NCI-H1436 treated with DMSO at 0.1 percent for 48 hours (cell line): ENCODE measurements at places on chromosomes 5 and 9.
A peak's percentile ranks its signal among the peaks of the same experiment; 100 is the strongest.

DNA sequence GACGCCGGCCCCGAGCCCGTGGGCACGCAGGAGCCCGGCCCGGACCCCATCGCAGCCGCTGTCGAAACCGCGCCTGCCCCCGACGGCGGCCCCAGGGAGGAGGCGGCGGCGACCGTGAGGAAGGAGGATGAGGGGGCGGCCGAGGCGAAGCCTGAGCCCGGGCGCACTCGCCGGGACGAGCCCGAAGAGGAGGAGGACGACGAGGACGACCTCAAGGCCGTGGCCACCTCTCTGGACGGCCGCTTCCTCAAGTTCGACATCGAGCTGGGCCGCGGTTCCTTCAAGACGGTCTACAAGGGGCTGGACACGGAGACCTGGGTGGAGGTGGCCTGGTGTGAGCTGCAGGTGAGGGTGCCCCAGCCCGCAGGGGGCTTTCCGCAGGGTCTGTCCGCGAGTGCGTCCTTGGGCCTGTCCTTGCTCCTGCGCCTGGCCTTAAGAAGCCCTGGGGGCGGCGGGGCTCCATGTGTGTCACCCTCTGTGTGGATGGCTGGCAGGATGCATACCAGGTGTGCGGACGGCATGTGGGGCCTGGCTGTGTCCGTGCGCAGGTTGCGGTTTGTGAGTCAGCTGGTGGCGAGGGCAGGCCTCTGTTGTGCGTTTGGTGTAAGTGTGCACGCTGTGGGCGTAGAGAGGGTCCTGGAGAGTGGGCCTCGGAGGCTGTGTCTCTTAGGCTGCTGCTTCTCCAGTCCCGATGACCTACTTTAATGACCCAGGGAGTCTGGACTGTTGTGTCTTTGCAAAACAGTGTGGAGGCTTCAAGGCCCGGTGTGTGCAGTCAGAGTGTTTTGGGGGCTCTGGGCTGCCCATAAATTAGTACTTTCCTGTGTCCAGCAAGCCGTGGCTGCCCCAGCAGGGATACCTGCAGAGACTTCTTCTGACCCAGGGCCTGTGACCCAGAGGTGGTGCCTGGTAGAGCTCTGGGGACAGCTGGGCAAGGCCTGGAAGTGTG is 1.6 kb downstream of the WNK2 start:
- DNase-seq = no peak

GRCh38 chr5:878125-878524 is 14.5 kb downstream of the BRD9 start:
- no peak for DNase-seq

DNA sequence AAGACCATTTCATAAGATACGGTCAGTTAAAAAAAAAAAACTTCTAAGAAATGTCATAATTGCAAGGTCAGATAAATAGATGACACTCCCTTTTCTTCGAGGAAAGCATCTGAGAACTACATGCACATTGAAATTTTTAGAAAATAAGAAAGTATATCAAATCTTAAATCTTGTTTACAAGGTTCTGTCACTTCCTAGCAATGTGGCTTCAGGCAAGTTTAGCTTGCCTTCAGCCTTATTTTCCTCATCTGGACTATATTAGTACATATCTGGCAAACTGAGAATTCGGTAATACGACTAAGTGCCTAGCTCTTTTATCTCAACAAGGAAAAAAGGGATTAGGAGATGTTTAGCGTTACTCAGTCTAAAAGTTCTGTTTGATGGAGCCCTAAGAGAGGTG is 32.5 kb upstream of the OR2K2 start:
- no peak for DNase-seq

- no peak for DNase-seq
Measured at GRCh38 chr5:111929867-111930266, 172.9 kb upstream of the NREP start.

DNA sequence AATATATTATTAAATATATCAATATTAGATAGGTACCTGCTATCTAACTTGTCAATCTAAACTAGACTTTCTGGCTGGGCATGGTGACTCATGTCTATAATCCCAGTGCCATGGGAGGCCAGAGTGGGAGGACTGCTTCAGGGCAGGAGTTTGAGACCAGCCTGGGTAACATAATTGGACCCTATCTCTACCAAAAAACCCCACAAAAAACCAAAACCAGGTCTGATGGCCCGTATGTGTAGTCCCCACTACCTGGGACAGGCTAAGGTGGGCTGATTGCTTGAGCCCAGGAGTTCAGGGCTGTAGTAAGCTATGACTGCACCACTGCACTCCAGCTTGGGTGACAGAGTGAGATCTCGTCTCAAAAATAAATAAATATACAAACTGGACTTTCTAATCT is 55.0 kb downstream of the PJA2 start:
- DNase-seq = no peak

GRCh38 chr5:172114875-172115422 is 73.1 kb downstream of the STK10 start:
- DNase-seq = no peak

DNA sequence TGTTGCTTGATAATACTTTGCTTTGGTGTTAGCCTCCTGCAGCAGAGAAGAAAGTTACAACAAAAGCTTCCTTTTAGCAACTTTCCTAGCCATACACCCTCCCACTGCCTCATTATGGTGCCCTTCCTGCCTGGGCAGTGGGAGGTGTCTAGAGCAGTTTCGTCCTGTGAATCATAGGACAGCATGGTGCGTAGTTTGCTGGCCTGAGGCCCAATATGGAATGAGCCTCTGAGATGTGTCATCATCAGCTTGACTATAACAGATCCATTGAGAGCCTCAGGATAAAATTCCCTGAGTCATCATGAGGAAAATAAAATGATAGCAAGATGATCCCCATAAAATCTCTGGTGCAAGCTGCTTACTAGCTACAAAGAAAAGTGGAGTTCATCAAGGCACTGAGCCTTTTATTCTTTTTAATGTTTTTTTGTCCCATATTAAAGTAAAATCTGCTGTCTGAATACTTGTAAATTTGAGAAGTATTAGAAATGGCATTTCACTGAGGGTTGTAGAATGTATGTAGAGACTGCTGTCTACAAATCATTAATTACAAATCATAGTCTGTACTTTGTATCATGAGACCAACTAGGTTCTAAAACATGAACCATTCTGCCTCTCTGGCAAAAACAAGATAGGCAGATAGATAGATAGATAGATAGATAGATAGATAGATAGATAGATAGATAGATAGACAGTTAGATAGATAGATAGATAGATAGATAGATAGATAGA is 303.0 kb upstream of the PDE4D start:
- DNase-seq = no peak

DNA sequence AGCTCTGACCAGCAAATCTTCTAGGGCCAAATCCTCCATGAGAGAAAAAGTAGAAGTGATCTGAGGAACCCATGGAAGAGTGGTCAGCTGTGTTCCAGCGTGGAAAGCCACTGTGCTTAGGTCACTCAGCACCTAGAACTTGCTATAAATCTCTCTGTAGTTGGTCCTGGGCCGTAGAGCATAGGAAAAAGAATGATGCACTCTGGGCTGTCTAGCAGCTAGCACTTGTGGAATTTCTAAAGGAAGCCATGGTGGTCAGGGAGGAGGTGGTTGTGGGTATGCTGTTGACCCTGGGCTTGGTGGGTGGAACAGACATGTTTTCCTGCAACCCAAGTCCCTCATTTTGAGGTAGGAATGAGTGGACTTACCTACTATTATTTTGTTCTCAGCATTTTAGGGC is 48.1 kb downstream of the GGTA1 start:
- no peak for DNase-seq

- DNase-seq = no peak
Measured at GRCh38 chr5:40669606-40670390, 9.9 kb upstream of the PTGER4 start.

GRCh38 chr9:124860582-124861341 is 995 bp downstream of the RPL35 start:
- no peak for DNase-seq

DNA sequence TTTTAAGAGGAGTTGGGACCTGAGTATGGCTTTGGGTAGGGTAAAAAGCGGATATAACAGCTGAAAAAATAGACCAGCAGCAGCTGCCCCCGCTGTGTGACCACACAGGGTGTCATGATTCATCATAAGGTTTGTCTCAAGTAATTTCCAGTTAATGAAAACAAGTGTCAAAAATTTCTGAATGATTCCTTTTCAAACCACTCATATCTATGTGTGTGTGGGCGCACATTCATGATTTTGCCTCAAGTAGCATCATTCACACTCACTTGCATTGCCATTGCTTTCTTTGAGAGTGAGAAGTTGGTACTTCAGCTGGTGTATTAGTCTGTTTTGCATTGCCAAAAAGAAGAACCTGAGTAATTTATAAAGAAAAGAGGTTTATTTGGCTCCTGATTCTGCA is 12.1 kb upstream of the TNFAIP8 start:
- DNase-seq = no peak

DNA sequence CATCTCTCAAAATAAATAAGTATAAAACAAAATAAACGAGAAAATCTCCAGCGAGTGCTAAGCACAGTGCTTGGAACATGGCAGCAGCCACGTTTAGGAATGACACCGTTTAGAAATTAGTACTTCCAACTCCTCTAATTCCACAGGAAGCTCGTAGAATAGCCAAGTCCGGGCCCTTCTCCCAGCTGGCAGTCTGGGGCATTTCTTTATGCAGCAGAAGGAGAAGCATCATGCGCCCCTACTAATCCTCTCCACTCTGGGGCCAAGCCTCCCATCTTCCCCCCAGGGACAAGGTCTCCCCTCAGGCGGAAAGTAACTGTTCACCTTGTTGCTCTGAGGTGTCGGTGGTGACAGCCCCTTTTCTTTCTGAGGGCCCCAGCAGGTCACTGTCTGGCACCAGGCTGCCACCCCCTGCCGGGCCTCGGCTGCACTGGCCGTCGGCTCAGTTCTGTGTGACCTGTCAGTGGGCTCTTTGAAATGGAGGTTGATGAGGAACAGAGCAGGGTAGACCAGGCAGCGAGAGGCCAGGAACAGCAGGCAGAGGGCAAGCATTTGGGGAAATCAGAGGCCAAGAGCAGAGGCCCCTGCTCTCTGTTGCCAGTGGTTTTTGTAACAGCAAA is 113.5 kb upstream of the WWC1 start:
- DNase-seq = no peak

DNA sequence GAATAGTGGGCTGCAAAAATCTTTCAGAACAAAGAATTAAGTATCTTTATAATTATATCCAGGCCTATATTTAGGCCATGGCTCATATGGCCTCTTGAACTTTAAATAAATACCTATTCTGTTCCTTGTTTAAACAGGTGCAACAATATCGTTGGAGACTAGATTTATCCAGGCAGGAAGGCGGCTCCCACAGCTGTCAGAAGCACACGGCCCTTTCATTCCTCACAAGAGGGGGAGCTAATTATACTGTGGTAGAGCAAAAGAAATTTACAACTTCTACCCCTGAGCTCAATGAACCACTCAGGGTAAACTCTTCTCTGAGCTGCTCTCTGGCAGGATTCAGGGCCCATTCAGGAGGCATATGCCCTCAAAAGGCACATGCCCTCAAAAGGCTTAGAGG is 31.3 kb downstream of the TMEM174 start:
- peak; percentile 84 for DNase-seq

- peak; percentile 33 for DNase-seq
Measured at GRCh38 chr9:74379718-74380117, 117.4 kb upstream of the RORB start.

- no peak for DNase-seq
Measured at GRCh38 chr5:66849803-66850202, 253.6 kb downstream of the MAST4 start.

GRCh38 chr9:136564379-136564988 is 18.6 kb upstream of the NOTCH1 start:
- no peak for DNase-seq

- no peak for DNase-seq
Measured at GRCh38 chr5:156395306-156395675, 68.3 kb downstream of the SGCD start.

DNA sequence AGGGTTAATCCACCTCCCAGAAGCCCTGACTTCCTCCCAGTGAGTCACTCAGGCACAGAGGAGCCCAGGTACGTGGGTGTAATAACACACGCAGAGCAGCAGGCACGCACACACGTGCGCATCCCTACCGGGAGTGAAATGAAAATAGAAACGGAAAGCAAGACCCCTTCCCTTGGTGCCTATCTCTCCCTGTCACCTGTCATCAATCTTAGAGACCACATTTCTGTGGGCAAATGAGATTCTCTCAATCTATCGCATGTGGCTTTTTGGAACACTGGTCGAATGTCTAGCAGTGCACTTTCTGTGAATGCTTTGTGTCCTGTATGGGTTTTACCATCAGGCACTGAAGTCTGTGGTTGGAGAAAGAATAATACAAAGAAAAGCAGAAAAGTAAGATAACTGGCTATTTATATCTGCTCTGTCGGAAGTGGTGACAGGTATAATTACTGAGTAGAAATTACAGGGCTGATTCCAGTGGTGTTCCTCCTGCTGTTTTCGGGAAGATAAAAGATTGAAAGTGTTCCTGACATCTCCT is 137.7 kb upstream of the GRIA1 start:
- DNase-seq = no peak

DNA sequence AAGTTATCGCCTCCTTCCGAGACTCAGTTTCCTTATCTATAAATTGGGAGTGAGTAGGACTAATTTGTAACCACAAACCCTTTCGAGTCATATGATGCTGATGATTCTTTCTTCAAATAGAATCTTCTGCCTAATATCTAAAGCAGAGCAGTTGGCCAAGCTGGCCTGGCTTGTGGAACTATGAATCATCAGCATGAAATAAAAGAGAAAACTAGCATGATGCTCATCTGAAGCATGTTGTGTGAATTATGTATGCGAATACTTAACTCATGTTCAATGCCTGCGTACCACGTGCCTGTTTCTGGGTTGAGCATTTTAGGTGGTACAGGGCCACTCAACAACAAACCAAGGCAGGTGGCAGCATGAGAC is 15.0 kb upstream of the ORM1 start:
- no peak for DNase-seq

DNA sequence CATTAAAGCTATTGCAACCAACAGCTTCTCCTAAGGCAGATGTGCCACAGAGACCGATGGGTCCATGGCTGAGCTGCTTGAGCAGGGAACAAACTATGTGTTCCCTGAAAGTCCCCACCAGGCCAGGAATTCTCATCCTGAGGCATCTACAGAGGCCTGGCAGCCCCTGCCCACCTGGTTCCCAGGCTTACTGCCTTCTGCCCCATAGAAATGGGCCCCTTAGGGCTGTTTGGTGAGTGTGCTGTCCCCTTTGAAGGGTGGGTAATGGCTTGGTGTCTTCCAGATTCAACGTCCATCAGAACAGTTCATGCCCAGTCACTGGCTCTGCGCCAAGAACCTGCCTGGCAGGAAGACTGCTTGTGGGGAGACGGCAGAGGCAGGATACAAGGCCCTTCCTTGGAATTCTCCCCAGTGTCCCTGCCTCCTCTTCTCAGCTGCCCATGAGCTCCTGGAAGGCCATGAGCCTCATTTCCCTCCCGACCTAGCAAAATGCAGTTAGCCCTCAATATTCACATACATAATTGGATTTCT is 3.8 kb upstream of the COL27A1 start:
- DNase-seq = no peak

- DNase-seq = no peak
Measured at GRCh38 chr9:116275418-116276195, 122.0 kb downstream of the PAPPA start.

GRCh38 chr5:71886406-71886805 is 167.3 kb downstream of the CARTPT start:
- no peak for DNase-seq

GRCh38 chr5:7927466-7928375 is 58.8 kb downstream of the MTRR start:
- peak; percentile 1 for DNase-seq

GRCh38 chr9:124623966-124624734 is 117.0 kb upstream of the NR5A1 start:
- no peak for DNase-seq

GRCh38 chr9:22036866-22037626 is 27.9 kb upstream of the CDKN2B start:
- DNase-seq = no peak

GRCh38 chr5:156800929-156801328 is 49.2 kb upstream of the PPP1R2B start:
- no peak for DNase-seq
